COR-L47 (cell line): ENCODE measurements at places on chromosomes 3 and 15.

GRCh38 chr15:68578175-68578979 is 416 bp upstream of the CORO2B start:
- DNase-seq: peak; percentile 65

DNA sequence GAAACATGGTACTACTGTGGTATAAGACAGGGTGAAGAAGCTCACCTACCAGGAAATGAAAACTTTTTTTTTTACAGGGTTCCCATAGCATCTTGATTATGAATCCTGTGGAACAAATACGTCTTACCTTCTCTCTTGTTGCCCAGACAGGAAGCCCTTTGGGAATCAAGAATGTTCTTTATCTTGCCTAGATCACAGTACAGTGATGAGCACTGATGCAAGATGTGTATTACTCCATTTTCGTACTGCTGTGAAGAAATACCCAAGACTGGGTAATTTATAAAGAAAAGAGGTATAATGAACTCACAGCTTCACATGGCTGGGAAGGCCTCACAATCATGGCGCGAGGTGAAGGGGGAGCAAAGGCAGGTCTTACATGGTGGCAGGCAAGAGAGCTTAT is 281.3 kb downstream of the UBE2E2 start:
- no peak for DNase-seq

- no peak for DNase-seq
These were observed 61.0 kb downstream of the BOC start for GRCh38 chr3:113272385-113272779.

DNA sequence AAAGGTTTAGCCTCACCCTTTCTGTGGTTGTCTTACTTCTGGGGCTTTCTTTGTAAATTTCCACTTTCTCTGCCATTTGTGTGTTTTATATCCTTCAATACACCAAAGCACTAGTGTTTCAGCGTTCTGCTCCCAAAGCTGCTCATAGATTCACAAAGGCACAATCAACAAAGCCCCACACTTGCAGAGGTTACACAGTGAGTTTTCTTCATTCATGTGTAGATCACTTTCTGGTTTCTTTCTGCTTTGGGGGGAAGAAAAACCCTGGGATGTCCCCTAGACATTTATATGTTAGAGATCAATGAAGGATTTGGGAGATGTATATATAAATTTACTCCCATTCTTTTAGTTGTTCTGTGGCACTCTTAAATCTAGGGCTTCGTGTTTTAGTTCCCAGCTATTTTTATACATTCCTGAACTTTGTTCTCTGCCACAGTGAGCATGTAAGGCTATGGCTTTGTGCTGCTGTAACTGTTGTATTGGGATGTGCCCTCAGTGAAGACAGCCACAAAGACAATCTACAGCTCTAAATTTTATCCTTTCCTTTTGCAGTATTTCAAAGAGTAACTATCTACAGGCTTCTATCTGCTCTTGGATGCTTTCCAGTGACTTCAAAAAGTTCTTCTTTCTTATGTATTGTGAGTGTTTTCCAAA is 636.5 kb downstream of the ZBBX start:
- DNase-seq: no peak

DNA sequence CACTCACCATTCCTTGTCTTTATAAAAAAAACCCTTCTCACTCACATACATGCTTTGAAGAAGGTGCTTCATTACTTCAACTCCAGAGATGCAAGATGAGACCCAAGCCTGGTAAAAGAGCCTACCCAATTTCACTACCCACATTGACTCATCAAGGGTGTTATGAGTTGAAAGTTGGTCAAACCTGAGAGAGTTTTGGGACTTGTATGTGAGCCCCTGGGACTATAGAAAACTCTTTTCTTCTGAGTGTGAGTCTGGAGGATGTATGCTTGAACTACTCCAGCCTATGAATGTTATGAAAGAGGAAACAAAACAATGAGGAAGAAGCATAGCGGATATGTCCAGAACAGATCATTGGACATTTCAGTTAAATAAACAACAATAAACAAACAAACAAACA is 106.5 kb upstream of the SATB1 start:
- DNase-seq: no peak

GRCh38 chr3:106386050-106386449 is 517.2 kb upstream of the CBLB start:
- no peak for DNase-seq

DNA sequence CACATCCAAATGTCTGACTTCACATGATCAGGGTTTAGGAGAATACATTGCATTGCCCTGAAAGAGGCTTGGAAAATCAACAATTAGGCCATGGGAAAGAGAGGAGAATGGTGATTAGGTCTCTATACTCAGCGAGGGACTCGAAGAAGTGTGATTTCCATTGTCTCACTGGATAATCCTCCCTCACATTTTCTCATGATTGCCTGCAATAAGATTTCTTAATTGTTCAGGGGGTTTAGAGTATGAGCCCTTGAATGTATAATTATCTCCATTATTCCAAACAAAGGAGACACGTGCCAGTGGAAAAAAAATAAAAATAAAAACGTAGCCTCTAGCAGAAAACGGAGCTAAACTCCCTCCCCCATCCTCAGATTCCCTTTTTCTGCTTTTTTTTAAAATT is 173.2 kb downstream of the TPRG1 start:
- peak; percentile 74 for DNase-seq

- no peak for DNase-seq
These were observed 16.6 kb downstream of the MASP1 start for GRCh38 chr3:187274977-187275338.

DNA sequence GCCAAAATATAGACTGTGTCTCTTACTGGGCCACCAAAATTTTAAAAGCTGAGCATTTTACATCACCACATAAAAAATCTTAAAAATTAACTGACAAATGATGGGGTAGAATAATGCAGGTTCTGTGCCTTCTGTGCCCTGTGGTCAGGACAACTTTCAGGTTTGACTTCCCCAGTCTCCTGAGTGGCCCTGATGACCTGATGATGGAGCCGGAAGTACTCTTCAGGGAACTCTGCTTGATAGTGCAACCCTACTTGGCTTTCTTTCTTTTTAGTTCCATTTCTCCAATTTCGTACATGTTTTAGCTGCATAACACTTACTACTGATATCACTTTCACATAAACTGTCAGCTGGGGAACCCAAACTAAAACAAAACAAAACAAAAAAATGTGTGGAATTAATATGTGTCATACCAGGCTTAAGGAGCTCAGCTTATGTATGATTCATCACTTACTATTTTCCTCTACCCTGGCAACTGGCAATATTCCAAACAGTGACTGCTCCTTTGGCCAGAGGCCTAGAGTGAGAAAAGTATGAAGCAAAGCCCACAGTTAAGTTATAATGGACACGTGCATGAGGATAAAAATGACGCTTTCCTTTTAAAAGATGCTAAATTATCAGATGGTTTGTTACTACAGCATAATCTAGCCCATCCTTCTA is 194.3 kb downstream of the BCHE start:
- peak; percentile 79 for DNase-seq

- no peak for DNase-seq
These were observed 21.8 kb upstream of the SLC41A3 start for GRCh38 chr3:126105691-126106187.

DNA sequence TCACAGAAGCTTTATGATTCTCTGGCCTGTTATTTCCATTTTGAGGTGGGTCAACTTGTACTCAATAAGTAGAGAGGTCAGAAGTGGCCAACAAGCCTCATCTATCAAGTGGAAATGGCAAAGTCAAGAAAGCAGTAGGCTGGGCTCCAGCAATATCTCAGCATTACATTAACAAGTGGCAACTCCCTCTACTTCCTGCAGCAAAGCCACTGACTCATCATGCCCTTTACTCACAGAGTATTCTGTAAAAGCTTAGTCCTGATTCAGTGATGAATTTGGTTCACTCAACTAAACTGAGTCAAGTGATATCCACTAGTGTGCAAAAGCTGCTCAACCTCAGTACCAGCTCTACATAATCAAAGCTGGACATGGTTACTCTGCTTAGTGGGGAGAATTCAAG is 954.6 kb downstream of the EPHA3 start:
- DNase-seq: no peak

GRCh38 chr3:152285509-152285908 is 16.8 kb downstream of the MBNL1 start:
- no peak for DNase-seq

DNA sequence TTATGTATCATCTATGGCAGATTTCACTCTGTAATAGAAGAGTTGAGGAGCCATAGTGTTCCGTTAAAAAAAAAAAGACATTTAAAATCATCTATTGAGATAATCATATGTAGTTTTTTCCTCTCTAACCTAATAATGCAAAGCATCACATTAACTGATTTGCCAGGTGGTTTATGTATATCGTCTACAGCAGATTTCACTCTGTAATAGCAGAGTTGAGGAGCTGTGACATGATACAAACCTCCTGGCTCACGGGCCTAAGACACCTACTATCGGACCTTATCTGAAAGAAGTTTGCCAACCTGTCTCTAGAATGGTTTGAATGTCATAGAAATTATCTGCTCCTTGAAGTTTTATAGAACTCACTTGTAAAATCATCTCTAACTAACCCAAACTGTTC is 29.8 kb downstream of the CDCP1 start:
- no peak for DNase-seq

GRCh38 chr3:158313338-158313927 is 203.5 kb downstream of the RSRC1 start:
- peak; percentile 57 for DNase-seq

DNA sequence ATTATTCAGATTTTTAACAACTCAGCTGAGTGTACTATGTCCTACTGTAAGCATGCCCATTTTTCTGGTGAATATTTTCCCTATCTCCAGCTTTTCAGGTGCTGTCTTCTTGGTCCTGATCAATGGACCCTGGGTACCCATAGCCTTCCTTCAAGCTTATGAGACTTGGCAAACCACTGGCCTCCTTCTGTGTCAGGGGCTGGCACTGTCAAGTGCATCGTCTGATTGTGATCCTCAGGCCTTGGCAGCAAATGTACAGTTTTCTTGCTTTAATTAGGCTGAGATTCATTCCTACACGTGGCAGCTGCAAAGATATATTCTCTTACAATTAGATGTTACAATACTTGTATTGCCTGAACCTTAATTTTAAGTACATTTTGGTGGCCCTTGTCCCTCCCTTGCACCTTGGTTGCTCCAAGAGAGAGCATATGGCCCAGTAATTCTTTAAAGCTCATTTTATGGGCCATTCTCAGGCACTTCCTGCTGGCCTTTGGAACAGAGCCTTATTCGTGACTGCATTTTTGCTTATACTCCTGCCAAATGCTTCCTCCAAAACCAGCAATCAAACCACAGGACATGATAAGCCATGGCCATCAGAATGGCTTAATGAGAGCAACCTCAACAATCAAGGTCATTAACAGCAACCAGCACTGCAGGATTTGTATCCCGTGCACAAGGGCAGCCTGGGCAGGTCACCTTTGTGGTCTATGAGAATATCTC is 179.9 kb downstream of the CNTN6 start:
- DNase-seq: no peak

- DNase-seq: no peak
These were observed 2.2 kb upstream of the CRTAP start for GRCh38 chr3:33111581-33111980.

DNA sequence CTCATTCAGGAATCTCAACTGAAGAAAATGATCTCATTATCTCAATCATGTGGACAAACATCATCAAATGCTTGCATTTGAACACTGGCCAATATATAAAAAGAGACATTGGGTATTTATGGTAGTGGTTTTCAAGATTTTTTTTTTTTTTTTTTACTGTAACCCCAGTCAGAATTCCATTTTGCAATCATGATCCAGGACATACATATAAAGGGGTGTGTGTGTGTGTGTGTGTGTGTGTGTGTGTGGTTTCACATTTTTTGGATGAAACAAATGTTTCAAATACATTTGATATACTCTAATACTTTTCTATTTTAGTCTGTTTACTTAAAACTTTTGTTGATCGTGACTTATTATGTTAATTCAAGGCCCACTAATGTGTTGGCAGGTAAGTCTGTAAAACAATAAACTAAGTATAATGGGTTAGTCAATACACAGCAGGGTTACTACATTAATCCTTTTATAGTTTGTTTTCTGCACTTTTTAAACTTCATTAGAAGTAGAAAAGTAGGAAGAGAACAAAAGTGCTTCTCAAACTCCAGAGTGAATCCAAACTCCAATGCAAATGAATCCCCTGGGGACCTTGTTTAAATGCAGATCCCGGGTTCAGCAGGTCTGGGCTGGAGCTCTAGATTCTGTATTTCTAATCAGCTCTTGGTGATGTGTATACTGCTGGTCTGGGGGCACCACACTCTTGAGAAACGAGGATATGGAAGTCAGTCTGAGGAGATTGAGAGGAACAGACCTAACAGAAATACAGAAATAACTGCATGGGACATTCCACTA is 17.6 kb downstream of the THRB start:
- no peak for DNase-seq

DNA sequence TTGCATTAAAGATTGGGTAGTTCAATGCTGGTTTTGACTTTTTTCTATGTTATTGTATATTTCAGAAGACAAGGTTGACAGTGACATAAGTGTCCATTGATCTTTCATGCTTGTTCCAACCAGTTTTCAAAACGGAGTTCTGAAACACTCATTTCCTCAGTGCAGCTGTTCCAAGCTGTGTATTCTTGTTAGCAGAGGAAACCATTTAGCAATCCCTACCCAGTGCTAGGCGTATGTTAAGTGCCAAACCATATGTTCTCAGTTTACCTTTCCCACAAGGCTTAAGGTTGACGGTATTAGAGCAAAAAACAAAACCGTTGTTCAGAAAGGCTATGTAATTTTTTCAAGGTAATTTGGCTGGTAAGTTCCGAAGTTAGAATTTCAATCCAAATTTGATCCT is 9.1 kb downstream of the ATOSA start:
- no peak for DNase-seq

DNA sequence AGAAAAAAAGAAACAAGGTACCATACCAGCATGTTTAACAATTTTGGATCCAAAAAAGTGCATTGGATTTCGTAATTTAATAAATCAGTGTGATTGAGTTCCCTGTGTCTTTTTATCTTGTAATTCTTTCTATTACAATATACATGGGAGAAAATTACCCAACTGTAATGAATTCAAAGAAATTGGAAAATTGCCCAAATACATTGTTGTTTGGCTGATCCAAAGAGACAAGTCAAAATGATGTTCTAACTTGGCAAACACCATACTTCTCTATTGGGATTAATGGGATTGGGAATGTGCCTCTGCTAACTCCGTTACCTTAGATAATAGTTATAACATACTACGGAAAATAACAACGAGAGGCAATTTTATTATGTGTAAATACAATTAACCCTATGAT is 1097.1 kb downstream of the ROBO1 start:
- DNase-seq: peak; percentile 45

DNA sequence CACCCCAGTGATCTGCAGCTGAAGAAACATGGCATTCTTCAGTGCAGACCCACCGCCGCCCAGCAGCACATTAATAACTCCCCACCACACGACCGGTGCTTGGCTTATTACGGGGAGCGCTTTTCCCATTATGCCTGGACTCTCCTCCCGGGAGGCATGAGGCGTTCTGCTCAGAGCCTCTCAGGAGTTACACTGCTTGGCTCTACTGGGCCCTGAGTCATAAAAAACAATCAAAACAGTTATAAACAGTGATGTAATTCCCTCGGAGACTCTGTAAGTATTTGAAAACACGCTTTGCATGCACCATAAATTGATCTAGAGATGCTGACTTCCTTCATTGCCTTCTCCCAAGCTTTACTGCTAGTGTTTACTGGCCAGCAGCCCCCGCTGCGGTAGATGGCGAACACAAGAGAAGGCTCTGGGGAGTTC is 77.1 kb upstream of the SNRPA1 start:
- no peak for DNase-seq
